Stimulated activated CD4-positive, alpha-beta T cell treated with anti-CD3 and anti-CD28 coated beads, Interleukin-4, amount 100 ng/mL, for 1 hour (primary cell): ENCODE measurements at places on chromosomes 7 and 10.

GRCh38 chr7:50329775-50330174, 25.3 kb downstream of the IKZF1 start:
- no peak for DNase-seq

GRCh38 chr10:101658975-101659374, 36.0 kb downstream of the FBXW4 start:
- no peak for DNase-seq

DNA sequence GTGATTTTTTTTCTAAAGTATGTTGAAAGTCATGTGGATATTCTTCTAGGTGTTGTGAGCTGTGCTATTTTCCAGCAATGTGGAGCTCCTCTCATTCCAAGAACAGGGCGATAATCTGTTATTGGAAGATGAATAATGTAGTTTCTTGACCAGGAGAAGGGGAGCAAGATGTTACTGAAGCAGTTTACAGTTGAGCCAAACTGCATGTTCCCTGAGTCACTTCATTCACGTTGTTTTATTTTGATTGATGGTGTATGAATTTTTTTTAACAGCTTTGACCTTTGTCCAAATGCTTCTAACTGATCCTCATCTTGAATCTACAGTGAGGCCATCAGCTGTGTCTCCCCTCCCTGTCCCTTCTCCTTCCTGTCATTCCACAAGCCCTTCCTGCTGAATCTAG, 277.1 kb upstream of the KLF6 start:
- no peak for DNase-seq

DNA sequence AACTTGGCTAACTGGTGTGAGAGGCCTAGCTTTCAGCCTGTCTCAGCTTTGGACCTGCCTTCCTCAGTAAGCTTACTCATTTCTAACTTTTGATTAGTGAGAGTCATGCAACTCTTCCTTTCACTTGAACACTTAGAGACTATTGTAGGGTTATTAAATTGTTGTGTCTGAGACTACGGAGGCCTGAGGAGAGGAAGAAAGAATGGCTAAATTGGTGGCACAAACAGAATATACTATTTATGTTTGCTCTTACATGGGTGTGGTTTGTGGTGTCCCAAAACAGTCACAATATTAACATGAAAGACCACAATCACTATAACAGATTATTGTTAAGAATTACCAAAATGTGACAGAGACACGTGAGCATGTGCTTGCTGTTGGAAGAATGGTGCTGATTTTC, 82.1 kb downstream of the TRIM24 start:
- no peak for DNase-seq

- no peak for DNase-seq
Measured at GRCh38 chr7:145106001-145106400, 270.1 kb upstream of the TPK1 start.

- no peak for DNase-seq
Measured at GRCh38 chr7:116122972-116123595, 87.3 kb upstream of the TES start.
